ENCODE measurements at places on chromosomes 7 and 10.

GRCh38 chr10:29698773-29699490 is 64.2 kb upstream of the SVIL start:
- no peak for DNase-seq

GRCh38 chr10:49655099-49655498 is 24.4 kb upstream of the C10orf53 start:
- DNase-seq, result no peak

DNA sequence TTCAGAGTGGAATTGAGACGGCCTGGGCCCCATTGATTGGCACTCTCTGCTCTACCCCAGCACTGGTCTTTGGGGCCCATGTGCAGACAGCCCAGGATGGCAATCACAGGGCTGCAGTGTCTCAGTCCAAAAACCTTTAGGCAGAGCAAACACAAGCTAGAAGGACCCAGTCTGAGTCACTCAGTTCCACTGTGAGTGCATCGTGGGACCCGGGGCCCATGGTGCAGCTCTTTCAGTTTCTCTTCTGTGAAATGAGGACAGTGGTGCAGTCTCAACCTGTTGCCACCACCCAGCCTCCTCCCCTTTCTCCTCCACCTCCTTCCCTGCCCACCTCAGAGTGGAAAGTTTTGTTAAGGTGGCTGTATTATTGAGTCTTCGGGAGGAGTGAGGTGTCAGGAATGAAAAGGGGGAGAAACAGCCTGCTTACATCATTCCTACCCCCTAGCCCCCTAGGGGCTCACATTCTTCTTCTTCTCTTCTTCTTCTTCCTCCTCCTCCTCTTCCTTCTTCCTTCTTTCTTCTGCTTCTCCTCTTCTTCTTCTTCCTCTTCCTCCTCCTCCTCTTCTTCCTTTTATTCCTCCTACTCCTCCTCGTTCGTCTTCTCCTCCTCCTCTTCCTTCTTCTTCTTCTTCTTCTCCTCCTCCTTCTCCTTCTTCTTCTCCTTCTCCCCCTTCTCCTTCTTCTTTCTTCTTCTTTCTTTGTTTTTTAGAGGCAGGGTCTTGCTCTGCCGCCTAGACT is 19.5 kb upstream of the CARD11 start:
- peak; percentile 57 for DNase-seq

- DNase-seq, result no peak
These were observed 135.6 kb downstream of the ATE1 start for GRCh38 chr10:121792198-121792597.

- DNase-seq, result no peak
These were observed 39.2 kb upstream of the TMEM273 start for GRCh38 chr10:49227406-49227805.

GRCh38 chr7:104927055-104927454 is 87.0 kb upstream of the KMT2E start:
- no peak for DNase-seq

DNA sequence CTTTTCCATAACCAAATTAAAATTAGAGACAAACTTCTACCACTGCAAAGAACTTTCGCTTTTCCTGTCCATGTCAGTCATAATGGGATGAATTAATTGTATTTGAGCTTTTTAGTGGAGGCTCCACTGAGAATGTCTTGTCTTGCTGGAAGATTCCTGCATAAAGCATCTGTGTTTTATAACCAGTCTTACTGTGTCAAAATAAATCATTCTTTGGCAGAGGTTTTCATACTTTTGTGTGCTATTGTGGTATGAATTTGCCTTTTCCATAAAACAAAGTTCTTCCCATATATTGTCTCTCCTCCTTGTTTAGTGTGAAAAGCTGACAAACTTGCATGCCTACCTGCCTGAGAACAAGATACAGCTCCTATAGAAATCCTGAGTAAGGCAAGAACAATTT is 124.8 kb upstream of the CCDC6 start:
- no peak for DNase-seq

DNA sequence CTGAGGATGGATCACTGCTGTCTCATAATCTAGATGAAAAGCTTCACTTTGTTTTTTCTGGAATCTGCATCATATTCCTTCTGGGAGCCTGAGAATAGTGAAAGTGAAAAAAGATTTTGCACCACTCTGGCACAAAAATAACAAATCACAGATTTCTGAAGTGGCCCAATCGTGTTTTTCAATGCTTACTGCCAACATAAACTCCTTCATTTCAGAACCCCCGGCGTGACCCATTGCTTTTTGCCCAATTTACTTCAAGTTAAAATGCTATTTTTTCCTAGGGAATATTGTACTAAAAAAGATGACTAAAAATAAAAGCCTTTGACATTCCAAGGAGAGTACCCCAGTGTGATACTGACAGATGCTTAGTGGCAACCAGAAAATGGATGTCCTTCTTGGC is 53.7 kb upstream of the ANK3 start:
- no peak for DNase-seq

DNA sequence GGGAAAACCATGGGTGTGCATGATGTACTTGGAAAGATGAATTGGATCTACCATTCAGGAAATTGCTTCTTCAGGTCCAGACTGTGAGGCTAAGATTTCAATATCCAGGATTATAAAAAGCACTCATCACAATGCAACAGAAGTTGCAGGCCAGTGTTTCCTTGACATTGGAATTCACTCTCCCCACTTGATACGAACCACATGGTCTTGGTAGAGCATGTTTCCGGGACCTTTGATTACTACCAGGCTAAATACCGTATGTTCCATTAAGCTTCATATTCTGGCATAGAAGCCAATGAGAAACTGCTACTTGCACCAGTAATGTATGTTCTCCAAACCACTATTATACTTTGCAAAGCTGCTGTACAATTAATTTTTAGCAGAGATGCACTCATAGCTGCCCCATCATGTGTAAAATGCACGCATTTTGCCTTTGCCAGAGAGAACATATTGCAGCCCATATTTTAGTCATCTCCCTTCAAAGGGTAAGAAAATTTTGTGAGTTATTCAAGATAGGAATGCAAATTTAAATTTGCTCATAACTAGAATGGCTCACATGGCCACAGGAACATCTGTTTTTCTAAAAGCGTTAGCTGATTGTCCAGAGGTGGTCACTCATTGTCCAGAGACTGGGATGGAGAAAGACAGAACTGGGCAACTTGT is 8.1 kb downstream of the FRMD4A start:
- DNase-seq, result no peak

GRCh38 chr10:74929197-74929596 is 102.8 kb downstream of the KAT6B start:
- no peak for DNase-seq

DNA sequence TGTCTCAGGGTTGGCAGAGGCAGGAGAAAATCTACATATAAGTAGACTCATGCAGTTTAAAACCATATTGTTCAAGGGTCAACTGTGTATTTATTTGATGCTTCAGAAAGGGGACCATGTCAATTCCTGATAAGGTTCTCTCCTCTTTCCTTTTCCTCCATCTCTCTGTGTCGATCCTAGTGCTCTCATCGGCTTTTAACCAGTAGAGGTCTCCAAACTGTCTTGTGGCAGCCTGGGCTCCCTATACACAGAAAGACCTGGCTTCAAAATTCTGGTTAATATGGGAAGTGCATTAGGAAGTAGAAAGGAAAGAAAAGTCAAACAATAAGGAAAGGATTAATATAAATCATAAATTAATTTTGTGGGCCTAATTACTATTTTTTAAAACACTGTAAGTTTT is 304.4 kb upstream of the C7orf33 start:
- no peak for DNase-seq

DNA sequence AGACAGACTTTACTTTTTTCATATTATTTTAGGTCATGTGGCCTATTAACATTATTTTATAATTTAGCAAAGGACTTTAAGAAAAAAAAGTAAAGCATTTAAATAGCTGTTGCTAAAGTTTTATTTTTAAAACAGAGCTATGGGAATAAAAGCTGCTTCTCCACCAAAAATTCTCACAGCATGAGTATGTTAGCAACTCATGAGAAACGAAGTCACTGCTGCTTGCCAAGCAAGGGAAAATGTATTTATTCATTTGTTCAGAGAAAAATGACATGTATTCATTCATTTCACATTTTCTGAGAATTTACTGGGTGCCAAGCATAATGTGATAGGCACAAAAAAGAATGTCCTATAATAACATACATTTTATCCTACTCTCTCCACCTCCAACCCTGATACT is 5.1 kb downstream of the LRRC72 start:
- no peak for DNase-seq

GRCh38 chr10:78905957-78906308 is 162.8 kb upstream of the ZMIZ1 start:
- no peak for DNase-seq

- DNase-seq, result no peak
These were observed 88.9 kb downstream of the ATE1 start for GRCh38 chr10:121838931-121839330.

GRCh38 chr7:131627735-131628190 is 71.3 kb upstream of the PODXL start:
- DNase-seq, result no peak

GRCh38 chr10:124594240-124594639 is 132.6 kb downstream of the LHPP start:
- no peak for DNase-seq

DNA sequence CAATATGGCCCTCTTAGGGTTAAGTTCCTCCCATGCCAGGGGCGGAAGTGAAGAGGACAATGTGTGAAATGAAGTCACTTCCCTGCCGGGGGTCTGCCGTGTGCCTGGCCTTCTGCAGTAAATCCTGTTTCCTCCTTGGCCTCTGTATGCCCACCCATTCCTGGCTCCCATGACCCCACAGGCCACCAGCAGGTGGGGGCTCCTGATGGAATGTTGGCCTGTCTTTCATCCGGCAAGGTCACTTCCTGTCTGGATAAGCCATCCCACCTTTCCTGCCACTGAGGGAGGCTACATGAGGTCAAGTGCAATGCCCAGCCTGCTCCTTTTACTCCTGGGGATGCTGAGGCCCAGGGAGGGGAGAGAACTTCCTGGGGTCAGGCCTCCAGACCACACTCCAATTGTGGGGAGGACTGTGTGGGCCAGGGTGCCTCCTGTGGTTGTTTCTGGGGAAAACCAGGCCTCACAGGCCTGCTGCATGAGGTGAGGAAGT is 22.3 kb downstream of the PALD1 start:
- no peak for DNase-seq

DNA sequence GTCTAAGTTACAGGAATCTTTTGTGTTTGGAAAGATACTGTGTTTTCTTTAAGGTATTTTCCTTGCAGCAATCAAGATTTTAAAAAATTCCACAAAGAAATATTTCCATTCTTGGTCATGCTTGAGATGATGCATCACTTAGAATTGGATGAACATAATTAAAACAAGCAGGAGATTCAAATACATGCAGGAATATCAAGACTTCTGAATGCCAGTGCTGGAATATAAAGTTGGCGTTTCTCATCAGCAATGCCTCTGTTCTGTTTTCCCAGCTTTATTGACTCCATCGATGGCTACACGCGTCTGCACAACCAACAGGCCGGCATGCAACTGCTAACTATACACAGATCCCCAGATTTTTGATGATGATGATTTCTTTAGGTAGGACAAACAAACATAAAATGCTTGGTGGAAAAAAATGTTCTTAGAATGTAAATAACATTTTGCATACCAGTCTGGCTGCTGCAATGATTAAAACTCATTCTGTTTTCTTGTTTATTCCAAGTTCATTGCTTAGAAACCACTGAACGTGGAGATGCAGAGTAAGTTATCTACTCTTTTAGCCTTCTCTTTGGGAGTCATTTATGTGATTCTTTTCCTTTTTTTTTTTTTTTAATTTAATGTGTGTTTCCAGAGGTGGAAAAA is 91.3 kb upstream of the FAM171A1 start:
- DNase-seq, result no peak

- DNase-seq, result no peak
These were observed 18.4 kb upstream of the PDGFA start for GRCh38 chr7:537911-538634.

- no peak for DNase-seq
These were observed 57.4 kb upstream of the SVIL start for GRCh38 chr10:29692121-29692539.

Data from stimulated activated CD4-positive, alpha-beta T cell treated with anti-CD3 and anti-CD28 coated beads, TNF-alpha, amount 100 ng/mL, for 4 hours (primary cell).